ENCODE measurements at places on chromosomes 12 and 14.

DNA sequence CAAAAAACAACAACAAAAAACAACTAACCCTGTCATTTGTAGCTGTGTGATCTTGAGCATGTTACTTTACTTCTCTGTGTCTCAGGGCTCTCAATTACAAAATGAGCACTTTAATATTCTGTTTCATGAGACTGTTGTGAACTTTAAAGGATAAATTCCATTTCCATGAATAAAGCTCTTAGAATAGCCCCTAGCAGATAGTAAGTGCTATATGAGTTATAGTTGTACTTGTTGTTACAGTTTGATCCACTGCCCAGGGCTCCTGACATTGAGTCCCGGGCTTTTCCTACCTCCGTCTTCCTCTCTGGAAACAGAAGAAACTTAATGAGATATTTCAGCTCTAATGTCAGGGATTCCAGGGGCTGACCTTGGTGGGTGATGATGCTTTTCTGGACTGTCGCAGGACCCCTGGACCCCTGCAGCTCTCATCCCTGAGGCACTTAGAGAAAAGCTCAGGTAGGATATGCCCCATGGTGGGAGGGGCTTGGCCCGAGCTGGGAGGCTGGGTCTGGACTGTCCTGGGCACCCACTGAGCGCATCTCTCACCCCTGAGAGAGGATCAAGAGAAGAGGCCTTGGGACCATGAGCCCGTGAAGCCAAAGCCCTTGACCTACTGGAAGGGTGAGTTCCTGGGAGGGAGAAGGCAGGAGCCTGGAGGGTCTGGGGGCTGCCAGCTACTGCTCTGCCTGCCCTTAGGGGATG, 5.1 kb downstream of the P3H3 start:
- DNase-seq: no peak

- no peak for DNase-seq
Measured at GRCh38 chr14:89912667-89913211, 41.8 kb downstream of the EFCAB11 start.

- DNase-seq: no peak
Measured at GRCh38 chr14:69002069-69002468, 23.0 kb upstream of the ACTN1 start.

DNA sequence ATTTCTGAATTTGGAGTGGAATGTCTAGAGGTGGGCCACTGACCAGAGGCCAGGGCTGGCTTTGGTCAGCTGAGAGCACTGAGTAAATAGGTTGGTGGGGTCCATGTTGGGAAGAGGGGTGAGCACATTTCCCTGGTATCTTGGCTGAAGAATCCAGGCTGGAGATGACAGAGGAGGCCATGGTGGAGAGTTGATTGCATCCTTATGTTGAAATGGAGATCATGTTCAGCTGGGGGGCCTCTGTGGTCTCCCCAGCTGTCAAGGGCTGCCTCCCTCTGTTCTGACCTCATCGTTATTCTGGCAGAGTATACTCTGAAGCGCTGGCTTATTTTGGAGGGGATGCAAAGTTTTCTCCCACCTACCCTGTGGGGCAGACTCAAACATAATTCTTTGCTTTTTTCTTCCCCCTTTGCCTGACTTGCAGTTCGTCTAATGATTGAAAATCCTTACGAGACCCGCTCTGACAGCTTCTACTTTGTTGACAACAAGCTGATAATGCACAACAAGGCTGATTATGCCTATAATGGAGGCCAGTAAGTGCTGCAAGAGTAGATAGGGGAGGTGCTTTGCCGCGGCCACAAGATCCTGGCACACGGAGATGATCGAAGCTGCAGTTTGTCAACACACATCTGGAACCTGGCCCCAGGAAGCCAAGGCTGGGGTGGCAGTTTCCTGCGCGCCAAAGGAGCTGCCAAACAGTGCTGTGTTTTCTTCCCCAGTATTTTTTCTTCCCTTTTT, 6.0 kb upstream of the ACADS start:
- no peak for DNase-seq

GRCh38 chr12:74914378-74914777, 295.3 kb downstream of the KCNC2 start:
- DNase-seq: no peak
